Stimulated activated CD4-positive, alpha-beta T cell treated with anti-CD3 and anti-CD28 coated beads, Interleukin-4, amount 100 ng/mL, for 1 hour (primary cell): ENCODE measurements at places on chromosomes 1 and 21.

DNA sequence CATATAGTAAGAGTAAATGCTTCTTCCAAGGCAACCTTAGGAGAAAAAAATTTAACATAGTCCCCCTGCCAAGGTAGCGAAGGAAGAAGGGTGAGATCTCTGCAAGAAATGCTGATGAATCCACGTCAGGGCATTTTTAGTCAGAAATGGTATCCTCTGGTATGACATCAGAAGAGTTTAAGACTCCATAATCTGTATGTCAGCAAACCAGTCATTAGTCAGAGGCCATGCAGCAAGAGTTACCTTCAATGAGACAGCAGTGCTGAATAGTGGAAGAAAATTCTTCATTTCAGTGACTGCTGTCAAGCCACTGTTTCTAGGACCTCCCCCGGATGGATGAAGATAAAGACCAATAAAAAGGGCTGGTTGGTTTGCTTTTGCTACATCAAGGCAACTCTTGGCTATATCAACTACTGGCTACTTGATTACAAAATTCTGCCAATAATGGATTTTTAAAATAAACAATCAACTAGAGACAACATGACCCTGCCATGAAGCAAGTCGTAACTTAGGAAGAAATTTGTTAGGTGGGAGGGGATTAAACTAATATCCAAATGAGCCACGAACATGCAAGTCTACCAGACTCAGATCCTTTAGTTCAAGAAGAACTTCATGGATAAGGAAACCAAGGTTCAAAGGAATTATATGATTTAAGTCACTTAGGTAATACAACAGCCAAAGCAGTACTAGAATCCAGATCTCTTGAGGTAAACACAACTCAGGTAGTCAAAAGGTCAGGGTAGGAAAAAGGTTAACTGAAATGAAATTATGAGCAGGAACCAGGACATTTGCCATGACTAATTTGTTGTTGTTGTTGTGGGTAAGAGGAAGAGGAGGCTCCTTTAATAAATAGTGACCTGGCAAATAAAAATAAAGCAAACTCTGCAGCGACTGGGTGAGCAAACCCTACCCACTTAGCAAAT lies 25.6 kb upstream of the GUCA2A start:
- DNase-seq: no peak

- DNase-seq: no peak
These were observed 11.6 kb upstream of the SLC27A3 start for GRCh38 chr1:153763365-153764225.

GRCh38 chr1:92363401-92363800 lies 64.5 kb downstream of the RPAP2 start:
- DNase-seq: no peak

DNA sequence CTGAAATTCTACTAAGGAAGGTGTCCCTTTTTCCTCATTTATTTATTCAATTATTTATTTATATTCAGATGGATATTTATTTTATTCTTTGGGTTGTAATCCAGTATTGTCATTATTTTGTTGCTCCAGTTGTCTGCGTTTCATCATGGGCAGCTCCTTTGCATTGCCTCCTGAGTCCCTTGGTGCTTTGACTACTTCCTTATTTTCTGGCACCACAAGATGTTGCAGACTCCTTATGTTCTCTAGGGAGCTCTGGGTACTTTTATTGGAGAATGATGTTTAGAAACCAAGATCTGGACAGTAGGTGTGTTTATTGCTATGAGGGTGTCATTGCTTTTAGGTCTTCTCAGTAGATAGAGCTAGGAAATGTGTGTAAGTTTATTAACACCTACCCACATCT lies 59.9 kb upstream of the ERRFI1 start:
- DNase-seq: no peak

GRCh38 chr1:202129453-202130296 lies 7.0 kb downstream of the GPR37L1 start:
- no peak for DNase-seq

- no peak for DNase-seq
These were observed 105.0 kb downstream of the GPATCH2 start for GRCh38 chr1:217525773-217526490.

- DNase-seq: no peak
These were observed 136.4 kb upstream of the KCNE2 start for GRCh38 chr21:34227386-34227852.

- no peak for DNase-seq
These were observed 67.9 kb downstream of the PHACTR4 start for GRCh38 chr1:28437264-28437923.
